ENCODE measurements at places on chromosomes 2 and 18.

GRCh38 chr2:206418968-206419367, 24.4 kb upstream of the ADAM23 start:
- no peak for DNase-seq

GRCh38 chr18:69730664-69731063, 217.0 kb downstream of the CD226 start:
- DNase-seq: no peak

- DNase-seq: no peak
Measured at GRCh38 chr2:64548761-64549160, 24.6 kb downstream of the AFTPH start.

GRCh38 chr2:191626497-191627151, 51.3 kb upstream of the NABP1 start:
- DNase-seq: no peak

GRCh38 chr2:222707689-222708273, 36.3 kb downstream of the MOGAT1 start:
- DNase-seq: no peak

DNA sequence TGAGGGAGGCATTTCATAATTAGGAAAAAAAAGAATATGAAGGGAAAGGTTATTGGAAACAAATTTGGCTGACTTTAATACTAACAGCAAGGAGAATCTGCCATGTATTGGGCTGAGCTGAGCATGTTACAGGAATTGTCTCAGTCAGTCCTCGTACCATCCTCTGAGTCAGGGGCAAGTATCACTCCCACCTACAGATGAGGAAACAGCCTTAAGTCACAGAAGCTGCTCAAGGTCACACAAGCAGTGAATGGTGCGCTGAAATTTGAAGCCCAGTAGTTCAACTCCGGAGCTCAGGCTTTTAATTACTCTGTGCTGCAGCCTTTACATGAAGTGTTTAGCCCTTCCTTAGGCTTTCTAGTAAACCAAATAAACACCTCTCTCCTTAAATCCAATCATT, 17.3 kb downstream of the PROKR1 start:
- no peak for DNase-seq

GRCh38 chr18:48816554-48816953, 134.2 kb downstream of the SMAD7 start:
- no peak for DNase-seq

DNA sequence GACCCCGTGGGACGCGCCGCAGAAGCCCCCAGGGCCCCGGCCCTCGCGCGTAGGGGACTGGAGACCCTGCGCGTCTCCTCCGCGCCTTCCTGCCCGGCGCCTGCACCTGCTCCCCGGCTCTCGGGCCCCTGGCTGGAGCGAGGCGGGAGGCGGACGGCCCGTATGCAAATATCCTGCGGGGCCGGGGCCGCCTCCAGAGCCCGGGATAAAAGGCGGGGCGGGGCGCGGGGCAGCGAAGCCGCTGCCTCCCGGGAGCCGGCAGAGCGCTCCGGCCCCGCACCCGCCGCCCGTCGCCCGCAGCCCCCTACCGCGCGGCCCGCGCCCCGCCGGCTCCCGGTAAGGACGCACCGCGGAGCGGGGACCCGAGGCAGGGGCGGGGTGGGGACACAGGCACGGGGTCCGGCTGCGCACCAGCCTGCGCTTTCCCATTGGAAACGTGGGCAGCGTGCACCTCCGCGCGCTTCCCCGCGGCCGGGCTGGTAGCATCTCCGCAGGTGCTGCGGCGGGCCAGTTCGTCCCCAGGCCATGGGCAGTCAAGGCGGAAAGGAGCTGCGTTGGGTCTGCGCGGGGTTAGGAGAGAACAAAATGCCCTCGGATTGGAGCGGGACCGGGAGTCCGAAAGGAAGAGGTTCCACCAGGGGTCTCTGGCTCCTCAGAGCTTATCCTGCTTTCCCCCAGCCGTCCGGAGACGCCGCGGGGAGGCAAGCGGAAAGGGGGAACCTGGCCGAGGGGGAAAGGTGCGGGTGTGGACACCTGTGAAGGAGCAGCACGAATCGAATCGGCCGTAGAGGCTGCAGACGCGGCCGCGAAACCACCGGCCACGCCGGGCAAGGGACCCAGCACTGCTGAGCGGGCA, at the start of gene ATP6V1C2:
ATP6V1C2 (plus strand) TSS at position 235 of the 856 bp plus-strand sequence. CDS start 1,220 bp downstream, outside the sequence.
- no peak for DNase-seq

DNA sequence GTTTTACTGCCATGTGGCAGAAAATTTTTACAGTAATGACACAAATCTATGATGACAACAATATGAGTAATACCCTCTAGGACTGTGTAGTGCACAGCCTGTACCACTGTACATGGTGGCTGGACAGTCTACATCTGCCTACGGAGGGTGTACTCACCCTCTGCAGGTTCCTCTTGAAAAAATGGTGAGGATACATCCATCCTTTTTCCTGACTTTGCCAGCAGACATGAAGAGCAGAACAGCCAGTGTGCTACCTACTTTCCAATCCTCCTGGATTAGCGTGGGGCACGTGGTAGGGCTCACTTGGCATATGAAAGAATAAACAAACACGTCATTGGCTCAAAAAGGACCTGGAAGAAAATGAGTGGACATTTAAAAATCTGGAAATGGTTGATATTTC, 62.6 kb downstream of the TRPM8 start:
- no peak for DNase-seq

DNA sequence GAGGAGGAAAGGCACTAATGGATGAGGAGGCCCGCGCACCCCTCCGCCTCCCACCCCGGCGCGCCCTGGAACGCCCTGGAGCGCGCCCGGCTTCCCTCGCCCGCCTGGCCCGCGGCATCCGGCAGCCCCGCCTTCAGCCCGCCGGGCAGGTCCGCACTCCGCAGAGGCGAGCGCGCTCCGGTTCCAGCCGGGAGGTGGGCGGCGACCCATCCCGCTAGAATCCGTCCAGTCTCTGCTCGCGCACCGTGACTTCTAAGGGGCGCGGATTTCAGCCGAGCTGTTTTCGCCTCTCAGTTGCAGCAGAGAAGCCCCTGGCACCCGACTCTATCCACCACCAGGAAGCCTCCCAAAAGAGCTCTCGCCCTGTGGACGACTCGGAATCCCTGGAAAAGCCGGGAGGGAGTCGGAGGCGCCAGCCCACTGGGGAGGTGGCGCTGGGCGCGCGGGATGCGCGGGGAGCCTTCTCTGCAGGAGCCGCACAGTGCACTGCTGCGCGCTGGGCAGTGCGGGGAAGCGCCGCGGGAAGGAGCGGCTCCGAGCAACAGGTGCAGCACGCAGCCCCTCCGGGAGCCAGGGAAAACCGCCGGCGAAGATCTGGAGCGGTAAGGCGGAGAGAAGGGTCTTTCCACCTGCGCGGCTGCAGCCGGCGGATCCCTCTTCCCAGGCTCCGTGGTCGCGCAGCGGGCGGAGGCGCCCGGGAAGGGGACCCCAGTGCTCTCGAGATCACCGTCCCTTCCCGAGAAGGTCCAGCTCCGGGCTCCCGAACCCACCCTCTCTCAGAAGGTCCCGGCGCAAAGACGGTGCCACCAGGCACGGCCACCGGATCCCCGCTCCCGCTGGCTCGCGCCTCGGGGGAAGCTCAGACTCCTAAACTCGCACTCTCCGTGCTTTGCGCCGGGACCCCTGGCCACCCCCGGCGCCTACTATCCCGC, at the start of gene GALR1:
GALR1 (plus strand) TSS at position 280 of the 932 bp plus-strand sequence. CDS start 701 bp downstream, outside the sequence.
- no peak for DNase-seq

DNA sequence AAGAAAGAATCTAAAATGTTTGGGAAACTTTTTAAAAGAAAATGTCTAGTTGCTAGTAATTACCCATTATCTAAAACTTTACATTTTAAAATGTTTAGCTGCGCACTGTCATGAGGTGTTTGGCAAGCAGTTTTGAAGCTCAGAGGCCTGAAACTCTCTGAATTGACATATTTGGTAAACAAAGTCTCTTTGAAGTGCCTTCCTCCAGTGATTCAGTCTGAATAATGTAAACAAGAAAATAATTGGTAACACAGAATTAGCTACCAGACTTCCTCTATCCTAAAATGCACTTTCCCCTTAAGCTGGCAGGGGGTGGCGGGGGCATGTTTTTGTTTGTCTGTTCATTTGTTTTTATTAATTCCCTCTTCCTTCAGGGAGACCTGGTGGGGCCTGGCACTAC, 61.4 kb downstream of the WDR75 start:
- DNase-seq: no peak

DNA sequence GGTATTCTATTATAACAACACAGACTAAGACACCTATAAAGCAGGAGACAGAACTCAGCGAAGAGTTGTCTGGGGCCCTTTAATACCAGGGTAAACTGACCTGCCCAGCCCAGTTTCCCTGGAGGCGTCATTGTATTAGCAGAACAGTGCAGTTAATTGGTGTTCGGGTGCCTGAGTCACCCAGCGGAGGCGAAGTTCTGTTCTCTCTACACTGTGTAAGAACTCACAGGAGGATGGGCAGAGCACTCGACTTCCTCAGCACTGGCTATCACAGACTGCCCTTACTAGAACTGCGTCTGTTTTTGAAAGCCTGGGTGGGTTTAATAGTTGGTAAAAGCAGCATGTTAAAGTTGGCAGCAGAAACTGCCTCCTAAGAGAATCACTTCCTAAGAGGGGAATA, 106.5 kb upstream of the ATP8B1 start:
- DNase-seq: no peak

- DNase-seq: peak; percentile 32
Measured at GRCh38 chr18:3869848-3870247, 419.9 kb downstream of the TGIF1 start.

GRCh38 chr2:220269367-220269766, 641.9 kb downstream of the SLC4A3 start:
- no peak for DNase-seq

DNA sequence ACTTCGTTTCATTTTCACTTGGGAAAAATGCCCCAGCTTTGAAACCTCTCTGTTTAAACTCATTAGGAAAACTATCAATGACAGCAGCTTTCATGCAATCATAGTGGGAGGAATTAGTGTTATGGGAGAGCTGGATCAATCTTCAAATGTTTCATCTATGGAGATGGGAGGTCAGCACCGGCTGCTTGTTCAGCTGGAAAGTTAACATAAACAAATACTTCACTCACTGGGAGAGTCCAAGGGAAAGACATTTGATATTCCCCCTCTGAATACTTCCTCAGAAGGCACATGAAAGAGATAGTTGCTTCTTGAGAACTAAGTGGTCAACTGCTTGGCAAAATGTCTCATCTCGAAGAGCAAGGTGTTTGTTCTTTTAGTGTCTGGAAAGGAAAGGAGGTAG, 7.3 kb downstream of the LYPD1 start:
- no peak for DNase-seq

DNA sequence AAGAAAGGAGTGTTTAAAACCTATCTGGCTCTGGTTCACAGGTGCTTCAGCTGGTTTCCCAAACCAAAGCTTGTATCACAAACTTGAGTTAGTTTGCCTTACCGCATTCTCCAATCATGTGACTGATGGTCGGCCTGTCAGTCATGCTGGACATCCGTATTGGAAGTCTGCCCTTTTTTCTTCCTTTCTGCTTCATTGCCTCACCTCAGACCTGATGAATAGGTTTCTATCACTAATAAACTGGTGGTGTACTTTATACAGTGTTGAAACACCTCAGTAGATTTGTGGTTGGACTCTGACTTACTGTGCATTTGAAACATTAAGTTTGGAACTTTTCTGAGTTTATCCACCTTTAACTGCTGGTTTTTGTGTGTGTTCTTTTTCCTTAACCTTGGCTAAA, 84.1 kb downstream of the R3HDM1 start:
- no peak for DNase-seq

DNA sequence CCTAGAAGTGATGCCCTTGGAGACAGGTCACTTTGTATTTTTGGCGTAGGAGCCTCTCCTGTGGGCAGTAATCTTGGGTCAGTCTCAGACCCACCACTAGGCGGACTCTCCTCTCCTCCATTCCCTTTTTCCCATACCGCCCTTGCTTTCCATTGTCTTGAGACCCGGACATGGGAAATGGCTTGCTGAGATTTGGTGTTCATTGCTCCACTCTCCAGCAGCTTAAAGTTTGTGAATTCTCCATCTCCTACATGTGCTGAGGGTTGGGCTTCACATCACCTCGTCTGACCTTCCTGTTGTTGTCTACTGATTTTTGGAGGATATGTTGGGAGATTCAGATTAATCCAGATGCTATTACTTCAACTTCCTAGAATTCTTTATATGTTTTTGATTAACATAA, 159.2 kb upstream of the RAB12 start:
- DNase-seq: peak; percentile 20

- DNase-seq: no peak
Measured at GRCh38 chr18:48569139-48569914, 30.5 kb downstream of the CTIF start.

DNA sequence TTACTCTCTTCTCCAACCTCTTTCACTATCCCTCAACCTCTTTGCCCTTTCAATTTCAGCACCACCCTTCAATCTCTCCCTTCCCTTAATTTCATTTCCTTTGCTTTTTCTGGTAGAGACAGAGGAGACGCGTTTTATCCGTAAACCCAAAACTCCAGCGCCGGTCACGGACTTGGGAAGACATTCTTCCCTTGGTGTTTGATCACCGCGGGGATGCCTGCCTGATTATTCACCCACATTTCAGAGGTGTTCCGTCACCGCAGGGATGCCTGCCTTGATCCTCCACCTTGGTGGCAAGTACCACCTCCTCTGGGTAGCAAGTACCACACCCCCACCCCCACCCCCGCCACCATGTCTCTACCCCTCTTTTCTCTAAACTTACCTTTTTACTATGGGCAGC, 669.4 kb upstream of the PKDCC start:
- DNase-seq: no peak

- no peak for DNase-seq
Measured at GRCh38 chr18:37662099-37662498, 96.5 kb upstream of the CELF4 start.

- no peak for DNase-seq
Measured at GRCh38 chr2:200180943-200181342, 125.5 kb upstream of the SPATS2L start.

- DNase-seq: no peak
Measured at GRCh38 chr18:35511428-35511827, 13.7 kb upstream of the INO80C start.

DNA sequence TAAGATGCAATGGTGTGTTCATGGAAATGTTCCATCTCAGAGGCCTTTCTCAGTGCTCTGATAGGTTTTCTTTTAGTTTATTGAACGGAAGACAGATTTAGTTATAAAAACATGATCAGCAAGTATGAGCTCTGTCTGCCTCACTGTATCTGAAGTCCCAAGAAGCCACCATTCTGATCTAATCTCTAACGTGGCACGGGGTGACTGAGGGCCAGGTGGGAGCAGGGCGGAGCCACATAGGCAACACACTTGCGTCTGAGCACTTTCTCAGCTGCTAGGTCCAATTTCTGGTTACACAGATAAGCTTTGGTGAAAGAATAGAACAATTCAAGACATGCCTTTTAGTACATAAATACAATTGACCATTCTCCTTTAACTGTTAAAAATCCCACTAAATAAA, 60.4 kb downstream of the SNTG2 start:
- DNase-seq: no peak

DNA sequence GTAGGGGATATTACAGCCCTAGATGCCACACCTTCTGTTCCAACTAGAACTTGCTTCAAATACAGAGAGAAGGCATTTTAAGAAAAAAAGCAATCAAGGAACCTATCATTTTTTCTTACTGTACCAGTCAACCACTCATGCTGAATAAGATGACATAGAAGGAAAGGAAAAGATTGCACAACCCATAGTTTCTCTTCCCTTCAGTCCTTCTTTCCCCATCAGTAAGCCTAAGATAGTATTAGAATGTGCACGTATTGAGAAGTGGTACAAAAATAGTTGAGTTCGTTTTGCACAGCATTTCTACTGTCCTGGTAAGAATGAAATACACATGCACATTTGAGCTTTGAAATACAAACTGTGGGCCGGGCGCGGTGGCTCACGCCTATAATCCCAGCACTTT, 27.0 kb upstream of the HK2 start:
- no peak for DNase-seq

- DNase-seq: no peak
Measured at GRCh38 chr18:9177031-9177430, 40.5 kb downstream of the ANKRD12 start.

- no peak for DNase-seq
Measured at GRCh38 chr2:189660803-189661147, 484 bp upstream of the ASNSD1 start.
